ENCODE measurements at places on chromosomes 5 and 9.

GRCh38 chr9:23590276-23591000 lies 235.6 kb downstream of the ELAVL2 start:
- no peak for DNase-seq

- no peak for DNase-seq
Observed at GRCh38 chr9:15059003-15059402, 148.8 kb upstream of the FREM1 start.

GRCh38 chr5:177256296-177256695 lies 47.2 kb downstream of the RAB24 start:
- DNase-seq: no peak

DNA sequence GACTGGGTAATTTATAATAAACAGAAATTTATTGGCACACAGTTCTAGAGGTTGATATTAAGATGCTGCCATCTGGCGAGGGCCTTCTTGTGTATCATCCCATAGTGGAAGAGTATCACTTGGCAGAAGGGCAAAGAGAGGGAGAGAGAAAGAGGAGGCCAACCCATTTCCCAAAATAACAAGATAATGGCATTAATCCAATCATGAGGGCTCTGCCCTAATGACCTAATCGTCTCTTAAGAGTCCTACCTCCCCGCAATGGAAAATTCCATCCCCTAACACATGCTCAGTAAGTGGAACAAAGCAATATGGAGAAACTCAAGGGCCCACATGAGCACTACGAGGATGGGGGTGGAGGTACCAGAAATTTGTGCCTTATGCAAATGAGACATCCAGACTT lies 17.6 kb upstream of the VDAC1 start:
- no peak for DNase-seq

GRCh38 chr9:6355728-6356127 lies 27.6 kb downstream of the TPD52L3 start:
- DNase-seq: no peak

DNA sequence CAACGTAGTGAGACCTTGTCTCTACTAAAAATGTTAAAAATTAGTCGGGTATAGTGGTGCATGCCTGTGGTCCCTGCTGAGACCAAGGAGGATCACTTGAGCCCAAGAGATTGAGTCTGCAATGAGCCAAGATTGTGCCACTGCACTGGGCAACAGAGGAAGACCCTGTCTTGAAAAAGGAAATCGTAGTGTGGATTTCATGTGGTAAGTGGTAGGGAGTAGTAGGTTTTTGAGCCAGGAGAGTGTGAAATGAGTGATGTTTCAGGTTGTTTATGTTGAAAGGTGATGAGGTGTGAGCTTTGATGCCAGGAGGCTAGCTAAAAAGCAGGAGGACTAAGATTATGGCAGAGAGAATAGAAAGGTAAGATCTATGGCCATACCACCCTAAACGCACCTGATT lies 5.9 kb downstream of the MATR3 start:
- DNase-seq: no peak

DNA sequence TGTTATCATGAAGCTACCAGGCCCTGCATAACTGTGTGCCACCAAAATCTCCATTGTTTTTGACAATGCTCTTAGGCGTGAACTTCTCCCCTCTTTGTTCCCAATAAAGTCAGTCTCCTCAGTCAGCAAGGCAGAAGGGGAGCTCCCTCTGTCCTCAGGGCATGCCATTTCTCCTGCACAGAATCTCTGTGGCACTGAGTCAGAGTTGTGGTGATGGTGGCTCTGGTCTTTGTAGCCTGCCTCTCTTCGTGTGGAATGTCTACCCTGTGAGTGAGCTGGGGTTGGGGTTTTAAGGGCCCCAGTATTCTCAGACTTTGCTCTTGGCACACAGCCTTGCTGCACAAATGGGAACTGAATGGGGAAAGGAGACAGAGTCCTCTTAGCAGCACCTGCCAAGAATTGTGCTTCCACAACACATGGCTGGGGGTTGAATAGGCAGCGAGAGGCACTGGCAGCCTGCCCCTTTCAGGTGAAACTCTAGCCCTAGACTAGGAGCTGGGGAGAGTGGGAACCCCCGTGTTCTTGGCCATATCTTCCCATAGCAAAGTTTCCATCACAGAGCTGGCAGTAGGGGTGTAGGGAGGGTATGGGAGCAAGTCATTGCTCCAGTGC lies 146.6 kb downstream of the SH3GL2 start:
- no peak for DNase-seq

- no peak for DNase-seq
Observed at GRCh38 chr5:76851728-76852369, 2.0 kb downstream of the S100Z start.

DNA sequence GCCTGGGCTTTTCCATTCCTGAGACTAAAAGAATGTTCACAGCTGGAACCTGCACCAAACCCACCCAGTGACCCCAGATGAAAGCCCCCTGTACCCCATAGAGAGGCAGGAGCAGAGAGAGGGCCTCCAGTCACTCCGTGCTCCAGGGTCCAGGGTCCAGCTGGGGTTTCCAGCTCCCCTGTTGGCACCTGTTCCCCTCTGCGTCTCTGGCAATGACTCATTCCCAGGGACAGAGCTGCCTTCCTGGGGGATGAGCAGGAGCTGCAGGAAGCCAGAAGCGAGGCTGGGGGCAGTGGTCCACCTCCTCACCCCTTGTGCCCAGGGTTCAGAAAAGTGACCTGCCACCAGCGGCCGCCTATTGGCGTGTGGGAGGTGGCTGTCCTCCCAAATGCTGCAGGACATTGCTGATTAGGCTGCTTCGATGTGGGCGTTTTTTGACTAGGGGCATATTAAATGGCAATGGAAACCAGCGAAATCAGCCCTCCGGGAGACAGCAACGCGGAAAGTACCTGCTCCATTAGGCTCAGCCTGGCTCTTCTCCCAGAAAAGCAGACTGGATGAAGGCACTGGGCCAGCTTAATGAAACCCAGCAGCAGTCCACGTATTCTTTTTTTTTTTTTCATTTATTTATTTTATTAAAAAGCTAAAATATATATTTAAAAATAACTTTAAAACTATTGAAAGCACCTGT lies 97.4 kb downstream of the DAP start:
- DNase-seq: no peak

GRCh38 chr9:85321561-85321960 lies 420.2 kb downstream of the AGTPBP1 start:
- no peak for DNase-seq

GRCh38 chr5:146623666-146624065 lies 107.7 kb upstream of the GPR151 start:
- no peak for DNase-seq

- no peak for DNase-seq
Observed at GRCh38 chr5:78816143-78816765, 167.7 kb upstream of the LHFPL2 start.
